ENCODE measurements at places on chromosomes 7 and 10.

DNA sequence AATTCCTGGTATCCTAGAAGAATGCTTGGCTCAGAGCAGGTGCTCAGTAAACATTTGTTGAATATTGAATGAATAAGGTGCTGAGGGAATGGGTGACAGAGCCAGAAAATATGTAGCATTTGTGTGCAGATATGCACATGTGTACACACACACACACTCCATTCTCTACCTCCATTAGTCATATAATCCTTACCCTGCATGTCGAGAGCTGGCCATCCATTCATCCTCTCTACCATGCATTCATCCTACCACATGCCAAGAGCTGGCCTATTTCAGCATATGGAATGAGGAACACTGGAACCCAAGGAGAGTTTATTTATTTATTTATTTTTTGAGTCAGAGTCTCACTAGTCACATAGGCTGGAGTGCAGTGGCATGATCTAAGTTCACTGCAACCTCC, 284.8 kb downstream of the PLXNA4 start:
- no peak for DNase-seq

DNA sequence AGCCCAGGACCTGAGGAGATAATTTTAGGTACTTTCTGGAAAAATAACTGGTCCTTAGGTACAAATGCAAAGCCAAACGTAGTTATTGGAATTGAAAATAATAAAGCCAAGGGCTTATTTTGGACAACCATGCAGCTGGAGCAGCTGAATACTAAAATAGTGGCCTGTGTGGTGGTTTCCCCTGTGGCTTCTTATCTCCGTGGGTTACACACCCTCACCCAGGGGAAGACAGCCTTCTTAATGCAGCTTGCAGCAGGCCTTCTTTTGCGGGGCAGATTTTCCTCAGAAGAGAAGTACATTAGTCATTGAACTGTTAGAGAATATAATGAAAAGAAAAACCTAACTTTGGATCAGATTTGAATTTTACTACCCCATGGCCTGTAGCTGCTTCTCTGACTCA, 133.5 kb downstream of the ST7 start:
- DNase-seq: no peak

GRCh38 chr10:29256586-29256985, 32.3 kb upstream of the LYZL1 start:
- no peak for DNase-seq

- no peak for DNase-seq
Measured at GRCh38 chr7:87199241-87199640, 20.3 kb downstream of the TMEM243 start.

DNA sequence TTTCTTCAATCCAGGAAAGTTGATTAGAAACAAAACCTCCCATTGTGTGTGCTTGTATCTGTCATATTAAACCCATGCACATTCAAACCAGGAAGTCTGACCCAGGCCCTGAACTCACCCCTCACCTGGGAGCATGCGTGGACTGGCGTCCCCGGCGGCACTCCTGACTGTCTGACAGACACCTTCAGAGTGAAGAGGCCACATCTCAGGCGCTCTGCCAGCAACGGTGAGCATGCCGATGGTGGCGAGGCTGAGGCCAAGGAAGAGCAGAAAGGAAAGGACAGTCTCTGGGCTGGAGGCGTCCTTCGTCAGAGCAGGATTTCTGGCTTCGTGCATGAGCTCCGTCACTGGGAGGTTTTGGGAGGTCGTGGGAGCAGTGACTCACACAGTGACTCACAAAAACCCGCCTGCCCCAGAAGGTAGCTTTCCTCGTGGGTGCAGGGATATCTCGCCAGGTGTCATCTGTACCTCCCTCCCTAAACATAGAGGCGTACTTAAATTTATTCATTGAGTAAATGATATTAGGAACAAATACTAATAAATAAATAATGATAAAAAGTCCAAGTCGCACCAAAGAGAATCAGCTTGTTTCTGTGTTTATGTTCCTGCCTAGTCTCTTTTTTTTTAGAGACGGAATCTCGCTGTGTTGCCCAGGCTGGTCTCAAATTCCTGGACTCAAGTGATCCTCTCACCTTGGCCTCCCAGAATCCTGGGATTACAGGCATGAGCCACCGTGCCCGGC, 13.5 kb downstream of the IQCE start:
- no peak for DNase-seq

GRCh38 chr10:90302758-90303481, 554.9 kb downstream of the HTR7 start:
- no peak for DNase-seq

DNA sequence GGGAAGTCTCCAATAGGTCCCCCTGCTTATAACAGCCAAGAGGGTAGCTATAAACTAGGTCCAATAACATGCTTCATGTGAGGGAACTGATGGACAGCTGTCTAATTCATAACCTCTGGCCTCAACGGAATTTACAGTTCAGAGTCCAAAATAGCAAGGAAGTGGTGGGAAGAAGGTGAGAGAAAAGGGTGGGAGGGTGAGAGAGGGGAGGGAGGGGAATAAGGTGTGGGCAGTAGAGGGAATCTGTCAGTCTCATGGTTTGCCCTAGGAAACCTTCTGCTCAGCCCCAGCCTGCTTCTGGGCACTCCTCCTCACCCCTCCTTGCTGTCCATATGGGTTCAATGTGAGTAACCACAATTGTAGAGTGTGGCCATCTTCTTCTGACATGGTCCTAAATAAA, 133.4 kb upstream of the ADO start:
- DNase-seq: no peak

DNA sequence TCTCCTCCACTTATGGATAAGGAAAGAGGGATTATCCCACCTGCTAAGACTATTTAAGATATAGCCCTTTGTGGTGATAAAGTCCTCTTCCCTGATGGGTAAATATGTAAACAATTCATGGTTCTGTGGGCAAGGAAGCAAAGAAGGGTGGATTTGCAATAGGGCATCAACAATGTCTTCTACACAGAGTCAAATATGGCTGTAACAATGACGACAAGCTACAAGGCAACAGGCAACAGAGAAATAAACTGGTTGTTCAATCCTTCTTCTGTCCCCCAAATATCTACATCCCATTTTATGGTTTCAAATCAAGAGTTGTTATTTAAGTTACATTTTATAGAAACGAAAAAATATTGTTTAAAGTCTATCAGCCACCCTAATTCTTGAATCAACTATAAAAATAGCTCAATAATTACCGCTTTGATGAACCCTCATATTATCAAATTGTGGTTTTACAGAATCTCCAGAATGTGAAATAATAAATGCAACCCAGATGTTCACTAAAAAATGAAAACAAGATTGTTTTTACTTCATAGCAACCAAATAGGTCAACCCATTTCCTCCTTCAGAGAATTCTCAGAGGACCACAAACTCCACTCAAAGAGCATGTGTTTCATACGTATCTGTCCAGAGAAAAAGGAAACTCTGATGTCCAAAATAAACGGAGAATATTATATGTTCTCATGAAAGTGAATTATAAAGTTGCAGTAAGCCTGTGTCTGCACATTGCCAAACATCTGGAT, 13.8 kb downstream of the CYTH3 start:
- no peak for DNase-seq

DNA sequence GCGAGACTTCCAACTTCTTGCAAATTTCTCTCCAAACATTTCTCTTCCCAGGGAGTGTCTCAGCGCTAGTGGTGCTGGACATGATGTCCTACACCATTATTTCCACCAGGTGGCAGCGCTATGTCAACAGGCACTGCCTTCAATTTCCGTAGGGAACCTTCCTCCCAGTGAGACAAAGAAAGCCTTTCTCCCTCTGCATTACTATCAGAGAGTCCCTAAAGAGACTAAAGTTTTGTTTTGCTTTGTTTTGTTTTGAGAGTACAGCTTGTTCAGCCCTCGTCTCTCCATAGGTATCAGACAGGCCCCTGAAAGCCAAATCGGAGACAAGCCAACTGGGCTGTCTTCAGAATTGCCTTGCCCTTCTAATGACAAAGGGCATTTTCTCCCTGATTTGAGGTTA, 44.2 kb upstream of the GGCT start:
- peak; percentile 36 for DNase-seq

DNA sequence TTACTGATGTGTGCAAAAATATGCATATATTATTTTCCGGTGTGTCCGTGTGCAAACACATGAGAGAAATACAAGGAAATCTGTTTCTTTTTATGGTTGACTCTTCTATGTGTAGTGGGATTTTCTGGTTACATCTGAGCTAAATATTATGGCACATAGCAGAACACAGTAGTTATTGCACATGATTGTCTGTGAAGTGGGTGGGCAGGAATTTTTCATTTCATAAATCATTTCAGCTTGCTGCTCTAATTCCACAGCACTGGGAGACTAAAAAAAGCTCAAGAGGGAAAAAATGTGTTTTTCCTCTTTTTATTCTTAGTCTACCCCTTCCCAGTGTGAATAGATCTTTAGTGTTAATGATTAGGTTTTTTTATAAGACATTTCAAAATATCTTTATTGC, 197.9 kb downstream of the MBL2 start:
- DNase-seq: no peak

DNA sequence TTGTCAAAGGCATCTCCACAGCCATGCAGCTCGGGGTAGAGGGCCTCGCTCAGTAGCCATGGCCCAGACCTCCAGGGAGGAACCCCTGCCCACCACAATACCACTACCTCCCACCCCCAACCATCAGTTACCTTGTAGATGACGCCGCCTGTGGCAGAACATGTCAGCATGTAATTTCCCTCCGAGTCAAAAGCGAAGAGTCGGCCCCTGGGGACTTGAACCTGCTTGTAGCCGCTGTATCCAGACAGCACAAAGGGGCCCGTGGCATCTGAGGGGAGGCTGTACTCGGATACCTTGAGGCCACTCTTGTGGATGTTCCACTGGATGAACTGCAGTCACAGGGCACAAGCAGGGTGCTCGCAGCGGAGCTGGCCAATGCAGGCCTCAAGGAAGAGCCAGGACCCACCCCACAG, 16.3 kb upstream of the CYREN start:
- no peak for DNase-seq

DNA sequence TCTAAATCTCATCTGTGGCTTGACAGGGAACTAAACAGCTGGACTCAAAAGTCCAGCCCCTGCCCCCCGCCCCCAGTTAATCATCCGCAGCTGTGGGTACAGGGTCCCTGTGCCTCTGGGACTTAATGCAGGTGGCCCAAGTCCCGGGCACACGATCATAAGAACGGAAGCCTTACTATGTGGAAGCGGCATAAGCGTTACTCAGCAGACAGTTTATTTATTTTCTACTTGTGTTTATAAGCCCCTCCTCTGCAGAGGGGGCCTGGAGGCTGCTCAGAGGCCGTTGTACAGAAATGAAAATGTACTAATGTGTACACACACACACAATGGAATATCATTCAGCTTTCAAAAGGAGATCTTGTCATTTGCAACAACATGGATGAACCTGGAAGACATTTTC, 158.0 kb upstream of the TNS3 start:
- no peak for DNase-seq
